ENCODE measurements at places on chromosomes 5 and 9.

GRCh38 chr9:125674981-125675973, 31.7 kb downstream of the MAPKAP1 start:
- DNase-seq: no peak

DNA sequence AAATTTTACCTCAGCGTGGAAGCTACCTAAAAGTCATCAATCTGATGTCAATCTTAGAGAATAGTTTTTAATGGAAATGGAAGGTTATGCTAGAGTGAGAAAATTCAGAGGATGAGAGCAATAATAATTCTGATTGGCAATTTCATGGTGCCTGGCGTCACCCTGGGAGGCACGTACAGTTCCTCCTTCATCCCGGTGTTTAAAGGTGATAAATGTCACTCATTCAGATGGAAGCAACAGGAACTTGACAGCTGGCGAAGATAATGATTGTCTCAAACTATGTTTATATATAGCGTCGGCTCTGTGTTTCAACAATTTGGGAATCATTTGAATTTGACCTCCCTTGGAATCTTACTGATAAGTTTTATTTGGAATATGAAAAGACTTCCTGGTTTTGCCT, 108.4 kb downstream of the MED10 start:
- no peak for DNase-seq

DNA sequence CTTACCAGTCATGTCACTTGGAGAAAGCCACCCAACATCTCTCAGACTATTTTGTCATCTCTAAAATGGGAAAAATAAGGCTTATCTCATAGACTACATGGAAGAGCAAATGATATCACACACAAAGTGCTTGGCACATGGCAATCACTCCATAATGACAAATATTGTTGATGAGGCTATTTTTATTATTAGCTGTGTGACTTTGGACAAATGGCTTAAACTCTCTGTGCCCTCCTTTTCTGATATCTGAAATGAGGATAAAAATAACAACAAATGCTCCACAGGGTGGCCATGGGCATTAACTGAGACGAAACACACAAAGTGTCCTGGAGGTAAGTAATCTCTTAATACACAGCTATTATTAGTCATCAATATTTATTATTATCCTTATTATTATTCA, 125.5 kb upstream of the HAND1 start:
- DNase-seq: no peak

DNA sequence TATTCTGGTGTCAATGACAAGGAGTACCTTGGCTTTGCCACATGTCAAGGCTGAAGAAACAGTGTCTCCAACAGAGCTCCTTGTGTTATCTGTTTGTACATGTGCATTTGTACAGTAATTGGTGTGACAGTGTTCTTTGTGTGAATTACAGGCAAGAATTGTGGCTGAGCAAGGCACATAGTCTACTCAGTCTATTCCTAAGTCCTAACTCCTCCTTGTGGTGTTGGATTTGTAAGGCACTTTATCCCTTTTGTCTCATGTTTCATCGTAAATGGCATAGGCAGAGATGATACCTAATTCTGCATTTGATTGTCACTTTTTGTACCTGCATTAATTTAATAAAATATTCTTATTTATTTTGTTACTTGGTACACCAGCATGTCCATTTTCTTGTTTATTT, 19.8 kb downstream of the CD274 start:
- DNase-seq: no peak

DNA sequence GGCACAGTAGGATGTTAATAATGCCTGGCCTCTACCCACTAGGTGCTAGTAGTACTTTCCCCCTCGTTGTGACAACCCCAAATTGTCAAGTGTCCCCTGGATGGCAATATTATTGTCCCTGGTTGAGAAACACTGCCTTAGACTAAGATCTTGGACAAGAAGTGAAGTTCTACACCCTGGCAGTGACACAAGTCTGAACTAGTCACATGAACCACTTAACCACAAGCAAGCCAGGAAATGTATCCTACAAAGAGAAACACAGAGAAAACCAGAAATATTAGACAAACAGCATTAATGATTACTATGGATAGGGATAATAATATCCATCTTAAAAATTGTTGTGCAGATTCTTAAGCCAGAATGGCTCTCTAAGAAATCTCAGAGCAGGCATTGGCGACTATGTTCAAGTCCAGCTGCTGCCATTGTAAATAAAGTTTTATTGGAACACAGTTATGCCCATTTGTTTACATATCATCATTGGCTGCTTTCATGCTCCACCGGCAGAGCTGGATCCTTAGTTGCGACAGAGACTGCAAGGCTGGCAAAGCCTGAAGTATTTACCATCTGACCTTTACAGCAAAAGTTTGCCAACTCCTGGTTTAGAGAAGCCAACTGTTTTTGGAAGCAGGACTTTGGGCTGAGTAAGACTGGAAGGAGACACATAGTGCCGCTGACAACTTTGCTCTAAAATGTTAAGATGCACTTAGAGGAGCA, 80.8 kb downstream of the NTRK2 start:
- no peak for DNase-seq

DNA sequence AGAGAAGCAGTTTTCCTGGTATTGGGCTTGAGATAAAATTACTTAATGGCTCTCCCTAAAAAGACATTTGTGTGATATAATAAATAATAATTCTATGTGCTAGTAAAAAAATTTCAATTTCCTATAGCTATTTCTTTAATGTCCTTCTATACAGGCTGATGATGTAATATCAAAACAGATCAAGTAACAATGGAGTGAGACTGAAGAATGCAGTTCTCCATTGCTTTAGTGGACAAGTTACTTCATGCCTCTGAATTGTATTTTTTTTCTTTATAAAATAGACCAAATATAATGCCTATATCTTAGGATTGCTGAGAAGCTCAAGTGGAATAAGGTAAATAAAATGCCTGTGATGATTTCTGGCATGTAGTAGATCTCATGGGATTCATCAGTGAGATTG, 35.6 kb upstream of the NEURL1B start:
- no peak for DNase-seq

GRCh38 chr5:133715616-133716015, 103.3 kb upstream of the FSTL4 start:
- DNase-seq: no peak

GRCh38 chr9:115373000-115373709, 255.2 kb upstream of the TNC start:
- no peak for DNase-seq

DNA sequence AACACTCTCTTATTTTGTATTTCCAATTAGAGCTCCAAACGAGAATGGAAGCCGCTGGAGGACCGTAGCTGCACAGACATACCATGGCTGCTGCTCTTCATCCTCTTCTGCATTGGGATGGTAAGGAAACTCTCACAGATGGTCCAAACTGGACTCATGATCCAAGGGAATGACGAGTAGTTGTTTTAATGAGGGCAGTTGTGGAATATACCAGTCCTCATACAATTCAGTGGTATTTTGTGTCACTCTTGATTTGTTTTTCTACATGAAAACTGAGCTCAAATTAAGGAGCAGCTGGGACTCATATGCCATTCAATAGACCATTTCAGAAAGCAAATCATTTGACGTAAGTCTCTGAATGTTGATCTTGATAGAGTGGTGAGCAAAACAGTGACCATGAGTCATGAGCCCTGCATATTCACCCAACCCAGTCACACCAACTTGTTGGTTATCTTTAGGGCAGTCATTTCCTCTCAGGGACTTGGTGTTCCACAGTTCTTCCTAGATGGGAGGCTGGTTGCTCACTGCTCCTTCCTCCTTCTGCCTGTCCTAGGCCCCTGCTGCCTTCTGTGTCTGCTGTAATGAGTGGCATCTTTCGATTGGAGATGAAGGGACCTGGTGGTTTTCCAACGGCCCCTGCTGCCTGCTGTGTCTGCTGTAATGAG, 54.9 kb downstream of the SLC44A1 start:
- no peak for DNase-seq

DNA sequence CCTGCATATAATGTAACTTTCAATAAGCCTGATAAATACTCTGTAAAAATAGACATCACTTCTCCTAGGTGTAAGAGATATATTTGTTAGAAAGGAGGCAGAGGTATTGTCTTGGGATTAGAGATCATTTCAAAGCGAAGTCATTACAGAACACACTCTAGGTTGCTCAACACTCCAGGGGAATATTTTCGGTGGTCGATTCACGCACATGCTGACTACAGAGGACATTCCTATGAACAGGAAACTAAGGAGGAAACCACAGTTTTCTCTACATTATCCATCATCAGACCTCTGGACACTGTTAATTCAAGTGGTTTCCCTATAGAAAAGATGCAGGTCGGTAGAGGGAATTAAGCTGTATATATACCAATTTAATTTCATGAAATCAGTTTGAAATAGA, 370.0 kb downstream of the NDUFS4 start:
- DNase-seq: no peak

GRCh38 chr9:109771087-109771486, 8.9 kb upstream of the PALM2AKAP2 start:
- no peak for DNase-seq

DNA sequence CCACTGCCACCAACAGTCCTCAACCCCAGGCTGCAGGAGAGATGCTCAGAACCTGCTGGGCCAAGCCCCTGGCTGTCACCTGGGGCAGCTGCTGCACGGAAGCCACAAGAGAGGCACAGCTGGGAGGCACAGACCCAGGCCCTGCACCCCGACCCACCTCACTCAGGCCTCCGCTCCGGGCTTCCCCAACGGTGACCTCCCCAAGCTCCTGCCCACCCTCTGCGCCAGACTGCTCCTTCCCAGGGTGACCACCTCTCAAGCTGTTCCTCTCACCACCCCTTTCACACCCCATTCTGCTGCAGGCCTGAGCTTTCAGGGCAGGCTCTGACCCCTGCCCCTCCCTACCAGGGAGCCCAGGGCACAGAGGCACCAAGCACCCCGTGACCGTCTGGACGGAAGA, 33.0 kb downstream of the VAV2 start:
- no peak for DNase-seq

DNA sequence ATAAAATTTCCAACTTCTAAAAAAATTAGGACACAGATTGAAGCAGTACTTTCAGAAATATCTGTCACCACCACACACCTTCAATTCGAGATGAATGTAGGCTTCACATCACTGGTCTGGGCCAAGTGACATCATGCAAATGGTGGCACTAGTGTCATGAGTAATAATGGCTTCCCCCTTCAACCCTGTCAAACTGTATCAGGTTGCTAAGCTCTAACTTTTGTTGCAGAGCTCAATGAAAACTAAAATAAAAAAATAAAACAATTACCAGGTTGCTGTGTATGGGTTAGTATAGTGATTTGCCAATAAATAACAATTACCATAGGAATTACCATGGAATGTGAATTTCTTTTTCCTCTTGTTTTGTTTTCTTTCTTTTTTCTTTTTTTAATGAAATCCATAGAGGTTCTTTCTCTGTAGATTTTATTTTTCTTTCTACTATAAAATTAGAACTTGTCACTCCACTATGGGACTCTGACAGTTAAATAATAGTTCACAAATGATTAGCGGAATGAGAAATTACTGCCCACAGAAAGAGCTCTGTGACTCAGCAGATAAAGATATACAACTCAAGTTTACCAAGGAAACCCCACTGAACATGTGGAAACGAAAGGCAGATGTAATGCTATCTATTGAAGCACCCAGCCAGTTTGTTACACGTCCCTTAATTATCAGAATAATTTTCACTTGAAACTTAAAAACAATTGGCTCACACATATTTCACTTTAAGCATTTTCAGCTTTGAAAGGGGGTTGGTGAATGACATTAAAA, 783.8 kb upstream of the WWC1 start:
- DNase-seq: no peak

DNA sequence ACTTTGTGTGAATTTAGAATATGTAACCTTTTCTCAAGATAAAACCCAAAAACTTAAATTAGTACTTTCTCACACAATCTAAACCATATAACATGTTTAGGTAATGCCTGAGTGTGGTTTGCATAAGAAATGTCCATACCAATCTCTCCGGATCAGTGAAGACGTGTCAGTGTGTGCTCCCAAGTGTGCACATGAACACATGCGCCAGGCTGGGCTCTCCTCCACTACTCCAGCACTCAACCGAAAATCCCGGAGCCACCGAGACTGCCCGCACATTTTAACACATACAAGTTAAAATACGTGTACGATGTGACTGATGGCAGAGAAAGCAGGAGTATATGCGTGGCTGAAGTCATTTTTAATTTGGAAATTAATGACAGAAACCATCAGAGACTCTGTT, 658.4 kb downstream of the EFNA5 start:
- no peak for DNase-seq

GRCh38 chr5:132556153-132556762, 519 bp upstream of the RAD50 start:
- no peak for DNase-seq

DNA sequence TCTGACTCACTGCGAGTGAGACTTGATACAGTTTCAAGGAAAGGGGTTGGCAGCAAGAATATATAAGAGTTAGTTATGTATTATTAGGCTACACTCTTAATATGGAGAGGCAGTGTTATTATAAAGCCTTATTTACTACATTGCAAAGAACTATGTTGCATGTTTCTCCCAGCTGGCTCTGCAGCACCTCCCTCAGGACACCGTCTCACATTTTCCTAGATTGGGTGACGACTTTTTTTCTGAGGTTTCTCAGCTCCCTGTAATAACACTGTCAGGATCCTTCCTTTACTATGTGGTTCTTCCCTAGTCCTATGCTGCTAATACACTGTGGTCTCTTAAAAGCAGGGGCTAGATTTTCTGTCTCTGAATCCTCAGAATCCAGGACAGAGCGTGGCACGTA, 153.7 kb downstream of the INSYN2B start:
- DNase-seq: no peak

- DNase-seq: no peak
These were observed 441.5 kb upstream of the CDH6 start for GRCh38 chr5:30752015-30752414.

DNA sequence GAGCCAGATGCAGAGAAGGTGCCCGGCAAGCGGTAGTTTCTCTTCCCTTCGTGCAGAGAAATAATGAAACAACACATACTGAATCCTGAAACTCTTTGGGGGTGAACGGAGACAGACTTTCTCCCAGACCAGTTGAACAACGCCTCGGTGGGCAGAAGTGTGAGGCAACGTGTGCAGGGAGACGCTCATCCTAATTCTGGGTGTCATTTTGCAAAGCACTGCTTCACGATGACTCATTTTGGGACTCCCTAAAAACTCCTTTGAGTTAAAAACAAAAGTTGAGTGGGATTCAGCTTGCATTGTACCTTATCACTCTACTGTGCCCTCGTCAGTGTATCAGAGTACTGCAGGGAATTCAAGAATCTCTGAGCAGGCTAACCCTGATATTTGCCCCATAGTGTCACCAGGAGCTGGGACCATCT, 3.5 kb upstream of the NEK6 start:
- no peak for DNase-seq

GRCh38 chr9:89814340-89815040, 209.7 kb downstream of the GADD45G start:
- DNase-seq: no peak

DNA sequence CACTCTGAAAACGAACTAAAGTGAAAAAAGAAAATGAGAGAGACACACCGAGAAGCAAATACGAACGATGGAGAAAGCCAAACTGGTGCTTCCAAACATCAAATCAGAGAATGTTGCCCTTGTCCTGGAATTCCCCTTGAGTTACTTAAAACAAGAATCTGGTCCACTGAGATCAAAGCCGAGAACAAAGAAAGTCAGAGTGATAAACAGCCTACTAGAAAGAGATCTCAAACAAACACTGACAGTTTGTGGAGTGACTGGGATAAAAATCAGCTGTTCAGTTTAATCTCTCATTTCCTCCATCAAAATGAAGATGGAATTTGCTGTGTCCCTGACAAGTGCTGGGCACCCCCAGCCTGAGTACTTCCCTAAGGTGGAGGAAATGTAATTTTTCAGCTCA, 582.6 kb downstream of the NR2F1-AS1 start:
- no peak for DNase-seq
